CD4-positive, alpha-beta memory T cell (primary cell): ENCODE measurements at places on chromosomes 1 and 21.

DNA sequence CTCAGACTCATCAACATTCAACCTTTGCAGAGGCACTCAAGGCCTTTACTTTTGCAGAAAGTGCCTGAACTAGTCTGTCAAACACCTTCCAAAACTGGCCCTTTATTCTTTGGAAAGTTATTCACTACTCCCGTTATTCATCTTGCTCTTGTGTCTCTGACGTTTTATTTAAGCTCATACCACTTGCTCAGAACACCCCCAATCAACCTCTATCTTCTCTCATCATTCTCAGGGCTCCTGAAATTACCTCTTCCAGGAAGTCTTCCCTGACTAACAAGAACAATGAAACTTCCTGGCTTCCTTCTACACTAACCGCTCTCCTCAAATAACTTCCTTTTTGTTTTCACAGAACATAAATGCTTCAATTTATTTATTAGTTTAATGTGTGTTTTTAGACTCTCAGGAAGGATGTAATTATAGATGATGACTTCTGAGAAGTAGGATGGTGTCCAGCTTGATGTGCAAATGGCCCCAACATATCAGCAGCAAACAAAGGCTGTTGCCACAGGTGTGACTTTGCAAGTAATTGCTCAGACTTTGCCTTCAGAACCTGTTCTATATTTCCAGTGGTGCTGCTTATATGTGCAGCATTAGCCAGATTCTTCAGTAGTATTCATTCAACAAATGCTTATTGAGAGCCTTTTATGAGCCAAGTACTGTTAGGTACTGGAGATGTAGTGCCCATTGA, 22.8 kb upstream of the BATF3 start:
- DNase-seq = no peak

DNA sequence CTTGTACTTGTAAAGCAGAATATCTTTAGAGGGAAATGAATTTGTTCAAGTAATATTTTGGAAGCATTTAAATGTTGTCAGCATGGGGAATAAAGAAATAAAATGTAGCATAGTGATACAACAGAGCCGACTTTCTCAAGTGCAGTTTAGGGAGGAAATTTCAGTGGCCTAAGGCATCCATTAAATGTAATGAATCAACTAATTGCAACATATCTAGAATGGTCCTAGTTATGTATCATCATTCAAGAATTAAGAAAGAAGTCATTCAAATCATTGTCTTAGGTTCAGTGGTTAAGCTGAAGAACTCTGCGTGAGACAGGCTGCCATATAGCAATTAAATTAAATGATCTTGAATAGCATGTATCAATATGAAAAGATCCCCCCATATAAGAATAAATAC, 360.7 kb downstream of the TBX15 start:
- DNase-seq = no peak

DNA sequence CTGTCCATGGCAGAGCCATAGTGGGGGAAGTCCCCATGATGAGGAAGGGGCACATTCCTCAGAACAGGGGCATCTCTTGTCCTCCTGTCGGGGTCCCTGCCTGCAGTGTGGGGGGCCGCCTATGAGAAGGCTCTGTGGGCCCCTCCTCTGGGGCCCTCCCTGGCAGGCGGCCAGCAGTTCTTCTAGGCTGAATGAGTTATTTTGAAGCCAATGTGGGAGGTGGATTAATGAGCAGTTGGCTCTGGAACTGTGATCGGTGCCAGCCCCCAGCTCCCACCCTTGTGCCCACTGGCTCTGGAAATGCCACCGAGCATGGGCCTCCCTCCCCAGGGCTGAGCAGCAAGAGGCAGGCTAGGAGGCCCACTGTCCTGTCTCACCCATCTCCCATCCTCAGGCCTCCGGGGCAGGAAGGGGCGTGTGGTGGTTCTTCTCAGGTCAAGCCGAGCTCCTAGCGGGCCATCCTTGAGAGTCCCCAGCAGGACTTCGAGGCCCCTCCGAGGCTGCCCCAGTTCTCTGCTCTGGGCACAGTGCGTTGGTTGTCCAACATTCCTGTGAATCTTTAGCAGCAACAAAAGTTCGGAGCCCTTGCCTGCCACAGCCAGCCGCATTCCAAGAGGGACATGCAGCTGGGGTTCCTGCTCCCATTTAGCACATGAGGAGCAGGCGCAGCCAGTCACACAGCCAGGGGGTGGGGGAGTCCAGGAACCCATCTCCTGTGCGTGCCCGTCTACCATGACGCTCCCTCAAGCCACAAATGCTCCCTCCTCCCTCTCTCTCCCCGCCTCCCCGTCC, 57.2 kb downstream of the EDN2 start:
- DNase-seq = no peak

- no peak for DNase-seq
Measured at GRCh38 chr1:20009212-20009611, 29.8 kb upstream of the PLA2G2A start.

DNA sequence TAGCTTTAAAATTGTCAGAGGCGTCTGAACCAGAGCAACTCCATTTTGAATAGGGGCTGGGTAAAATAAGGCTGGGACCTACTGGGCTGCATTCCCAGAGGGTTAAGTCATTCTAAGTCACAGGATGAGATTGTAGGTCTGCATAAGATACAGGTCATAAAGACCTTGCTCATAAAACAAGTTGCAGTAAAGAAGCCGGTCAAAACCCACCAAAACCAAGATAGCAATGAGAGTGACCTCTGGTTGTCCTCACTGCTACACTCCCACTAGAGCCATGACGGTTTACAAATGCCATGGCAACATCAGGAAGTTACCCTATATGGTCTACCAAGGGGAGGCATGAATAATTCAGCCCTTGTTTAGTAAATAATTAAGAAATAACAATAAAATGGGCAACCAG, 143.6 kb downstream of the GABPA start:
- DNase-seq = no peak

DNA sequence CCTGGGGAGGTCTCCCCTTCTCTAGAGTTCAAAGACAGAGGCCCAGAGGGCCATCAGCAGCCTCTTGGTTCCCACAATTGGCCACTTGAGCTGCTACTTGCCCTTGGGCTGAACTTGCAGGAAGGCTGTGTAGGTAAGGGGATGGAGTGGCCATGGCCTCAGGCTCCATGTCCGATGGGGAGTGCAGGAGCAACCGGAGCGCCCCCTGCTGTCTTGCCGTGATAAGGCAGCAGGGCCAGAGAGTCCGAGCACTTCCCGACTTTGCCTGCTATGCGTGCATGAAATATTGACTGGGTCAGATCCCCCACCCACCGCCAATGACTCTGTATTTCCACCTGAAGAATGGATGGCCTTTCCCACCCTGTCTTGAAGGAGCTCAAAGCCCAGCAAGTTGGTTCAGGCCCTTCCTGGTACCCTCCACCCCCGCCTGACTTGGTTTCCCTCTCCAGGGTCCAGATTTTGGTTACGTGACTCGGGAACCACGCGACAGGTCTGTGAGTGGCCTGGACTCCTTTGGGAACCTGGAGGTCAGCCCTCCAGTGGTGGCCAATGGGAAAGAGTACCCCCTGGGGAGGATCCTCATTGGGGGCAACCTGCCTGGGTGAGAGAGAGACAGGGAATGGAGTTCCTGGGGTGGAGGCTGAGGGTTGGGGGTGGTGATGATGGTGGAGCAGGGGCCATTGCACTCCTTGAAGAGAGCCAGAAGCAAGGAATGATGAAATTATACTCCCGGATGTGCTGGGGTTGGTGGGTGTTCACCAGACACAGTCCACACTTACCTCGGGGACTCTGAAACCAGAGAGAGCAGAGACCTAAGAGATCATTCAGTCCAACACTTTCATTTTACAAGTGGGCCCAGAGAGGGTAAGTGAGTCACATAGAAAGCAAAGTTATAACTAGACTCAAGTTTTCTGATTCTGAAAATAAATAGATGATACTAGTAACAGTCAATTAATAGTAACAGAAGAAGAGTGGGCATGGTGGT, 25.6 kb downstream of the PADI3 start:
- DNase-seq = peak; percentile 4

DNA sequence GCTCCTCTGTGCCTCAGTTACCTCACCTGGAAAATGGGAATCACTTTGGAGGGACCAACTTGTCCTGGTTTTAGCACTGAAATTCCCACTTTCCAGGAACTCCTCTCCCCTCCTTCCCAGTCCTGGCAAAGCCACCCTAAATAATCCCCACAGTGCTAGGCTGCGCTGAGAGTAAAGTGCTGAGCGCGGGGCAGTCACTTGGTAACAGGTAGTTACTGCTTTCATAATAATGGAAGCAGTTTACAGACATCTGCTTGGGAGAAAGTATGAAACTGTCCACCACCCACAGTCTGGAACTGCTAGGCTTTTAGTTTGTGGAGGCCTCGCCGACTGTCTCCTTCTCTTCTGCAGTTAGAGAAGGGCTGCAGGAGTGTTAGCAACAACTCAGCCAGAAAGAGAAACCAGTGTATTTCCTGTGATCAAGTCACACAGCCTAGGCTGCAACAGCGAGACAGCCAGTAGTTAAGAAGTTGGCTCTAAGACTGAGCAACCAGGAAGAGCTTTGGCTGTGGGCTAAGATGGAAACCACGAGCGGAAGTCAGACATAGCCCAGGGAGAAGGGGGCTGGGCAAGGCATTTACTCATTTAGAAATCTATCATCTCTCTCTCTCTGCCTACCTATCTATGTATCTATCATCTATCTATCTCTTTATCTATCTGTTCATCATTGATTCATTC, 30.8 kb upstream of the ABCG1 start:
- DNase-seq = peak; percentile 84

- no peak for DNase-seq
Measured at GRCh38 chr1:244980605-244981004, 116.3 kb upstream of the HNRNPU start.

- no peak for DNase-seq
Measured at GRCh38 chr21:38525454-38525853, 27.2 kb upstream of the ERG start.

DNA sequence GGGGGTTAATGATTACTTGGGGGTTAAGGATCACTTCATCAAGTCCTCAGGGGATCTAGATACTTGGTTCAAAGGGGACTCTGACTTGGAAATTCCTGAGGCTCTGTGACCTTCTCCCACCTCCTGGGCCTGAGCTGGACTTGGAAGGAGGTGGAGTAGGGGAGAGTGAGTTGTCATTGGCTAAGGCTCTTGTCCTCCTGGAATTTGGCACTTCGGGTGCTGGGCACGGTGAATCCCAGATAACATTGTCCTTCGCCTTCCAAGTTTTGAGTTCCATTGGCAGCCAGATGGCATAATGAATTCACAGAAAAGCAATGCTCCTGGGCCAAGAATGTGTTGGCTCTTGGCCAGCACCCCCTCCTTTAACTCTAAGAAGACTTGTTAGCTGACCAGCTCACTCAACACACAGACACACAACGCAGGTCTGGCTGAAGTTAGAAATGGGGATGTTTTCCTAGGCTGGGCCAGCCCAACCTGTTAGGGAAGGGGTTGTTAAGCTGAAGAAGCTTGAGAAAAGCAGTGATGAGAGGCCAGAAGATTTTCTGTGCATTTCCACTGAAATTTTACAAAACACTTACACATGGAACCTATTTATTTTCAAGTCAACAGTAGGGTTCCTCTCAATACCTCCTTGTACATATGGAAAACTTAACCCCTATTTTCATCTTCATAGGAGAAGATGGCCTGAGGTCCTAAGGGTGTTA, 29.7 kb downstream of the SLC26A9 start:
- DNase-seq = no peak

DNA sequence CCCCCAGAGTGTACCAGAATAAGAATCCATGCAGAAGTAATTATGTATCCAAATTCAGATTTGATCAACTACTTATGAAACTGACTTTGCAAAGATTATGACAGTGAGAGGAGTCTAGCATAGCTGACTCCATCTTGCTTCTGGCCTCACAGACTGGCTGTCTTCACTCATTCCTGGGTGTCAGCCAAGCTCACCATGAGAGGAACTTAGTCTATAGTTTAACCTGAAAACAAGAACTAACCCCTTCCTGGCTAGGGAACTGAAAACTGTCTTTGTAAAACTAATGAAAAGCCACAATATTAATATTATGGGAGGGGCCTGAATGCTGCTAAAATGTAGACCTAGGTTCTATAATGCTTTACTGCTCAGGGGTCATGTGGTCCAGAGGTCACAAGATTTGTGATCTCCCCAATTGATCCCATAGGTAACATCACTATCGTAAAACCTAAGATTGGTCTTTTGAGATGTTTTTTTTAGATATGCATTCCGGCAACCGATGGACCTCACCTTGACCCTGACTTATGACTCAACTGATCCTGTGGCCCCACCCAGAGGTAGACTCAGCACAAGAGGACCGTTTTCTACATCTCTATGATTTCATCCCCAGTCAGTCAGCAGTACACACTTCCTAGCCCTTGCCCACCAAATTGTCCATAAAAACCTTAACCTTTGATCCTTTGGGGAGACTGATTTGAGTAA, 55.2 kb downstream of the ATP1B1 start:
- no peak for DNase-seq

GRCh38 chr1:93025572-93025971, 53.5 kb upstream of the MTF2 start:
- DNase-seq = no peak

GRCh38 chr1:173669491-173669941, at the start of gene ANKRD45:
TSS of gene ANKRD45 (minus strand) at chr1:173669851. CDS start at chr1:173659418, 10,433 bp downstream.
- peak; percentile 3 for DNase-seq
